CD4-positive, alpha-beta T cell treated with Interleukin-12 subunit alpha and Interleukin-12 subunit beta, for 1 hour (primary cell): ENCODE measurements at places on chromosomes 16 and 17.
A peak's percentile ranks its signal among the peaks of the same experiment; 100 is the strongest.

DNA sequence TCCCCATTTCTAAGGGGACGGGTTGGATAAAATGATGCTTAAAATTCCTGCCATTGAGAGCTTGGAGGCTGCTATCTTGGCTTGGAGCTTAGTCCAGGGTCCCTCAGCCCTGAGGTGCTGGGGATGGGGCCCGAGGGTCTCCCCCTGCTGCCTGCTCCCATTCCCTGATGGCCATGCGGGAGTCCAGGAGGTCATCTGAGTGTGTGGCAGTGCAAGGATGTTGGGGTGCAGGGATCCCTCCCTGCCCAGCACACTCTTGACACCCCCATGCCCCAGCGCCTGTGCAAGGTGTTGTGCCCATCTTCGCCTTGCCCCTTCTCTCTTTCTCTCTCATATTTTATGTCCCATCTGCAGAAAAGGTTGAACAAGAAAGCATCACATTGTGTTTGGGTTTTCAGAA, 90.4 kb downstream of the IRF8 start:
- no peak for DNase-seq

DNA sequence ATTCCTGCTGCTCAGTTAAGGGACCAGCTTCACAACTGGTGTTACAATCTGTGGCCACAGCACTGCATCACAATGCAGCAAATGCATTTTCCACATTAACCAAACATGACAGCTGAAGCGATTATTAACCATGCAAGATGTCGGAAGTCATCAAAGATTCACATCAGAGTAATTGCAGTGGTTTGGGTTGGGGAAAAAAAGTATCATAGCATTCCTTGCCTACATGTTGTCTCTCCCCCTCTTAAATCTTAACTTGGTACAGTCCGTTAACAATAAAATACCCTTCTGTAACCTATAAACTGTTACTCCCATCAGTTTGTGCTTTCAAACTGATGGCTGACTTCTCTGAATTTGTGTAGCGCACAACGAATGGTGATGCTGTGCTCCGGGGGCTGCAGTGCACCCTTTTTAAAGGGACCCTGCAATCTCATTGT, 51.6 kb downstream of the NUP93 start:
- DNase-seq: no peak

DNA sequence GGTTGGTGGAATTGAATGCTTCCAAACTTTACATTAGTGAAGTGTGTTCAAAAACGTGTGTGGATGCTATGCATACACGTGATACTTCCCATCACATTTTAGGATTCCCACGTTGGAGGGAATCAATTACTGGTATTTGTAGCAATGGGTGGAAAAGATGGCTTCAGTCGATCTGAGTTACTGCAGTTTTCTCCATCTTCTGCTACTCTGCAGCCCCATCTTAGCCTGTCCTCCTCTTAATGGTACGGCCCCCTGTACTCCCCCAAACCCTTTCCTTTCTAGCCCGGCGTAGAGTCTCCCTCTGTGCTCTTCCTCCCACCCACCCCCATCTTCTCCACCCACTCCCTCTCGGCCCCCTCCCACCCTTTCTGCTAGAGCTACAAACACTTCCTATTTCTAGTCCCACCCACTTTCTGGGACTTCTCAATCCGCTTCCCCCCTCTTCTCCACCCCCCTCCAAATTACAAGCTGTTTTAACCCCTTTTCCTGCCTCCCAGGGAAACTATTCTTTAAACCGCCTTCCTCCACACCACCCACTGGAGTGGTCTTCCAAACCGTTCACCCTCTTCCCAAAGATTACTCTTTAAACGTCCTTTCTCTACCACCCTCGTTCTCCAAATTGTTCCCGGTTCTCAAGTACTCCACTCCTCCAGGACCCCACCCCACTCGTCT, 1.1 kb downstream of the CHTF8 start:
- peak; percentile 25 for DNase-seq

DNA sequence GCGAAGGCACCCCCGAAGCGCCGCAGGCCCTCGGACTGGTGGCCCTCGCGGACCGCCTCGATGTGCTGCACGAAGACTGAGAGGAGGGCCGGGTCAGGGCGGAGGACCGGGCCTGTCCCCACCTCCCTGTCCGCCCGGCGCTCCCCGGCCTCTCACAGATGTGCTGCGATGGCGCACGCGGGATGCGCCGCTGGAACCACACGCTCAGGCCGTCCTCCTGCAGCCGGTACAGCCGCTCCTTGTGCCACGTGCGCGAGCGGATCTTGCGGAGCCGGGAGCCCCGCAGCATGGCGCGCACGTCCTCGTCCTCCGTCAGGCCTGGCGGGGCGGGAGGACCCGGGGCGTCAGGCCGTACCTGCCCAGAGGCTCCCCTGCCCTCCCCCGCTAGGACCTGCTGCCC, 11.3 kb downstream of the PLCD3 start:
- no peak for DNase-seq

GRCh38 chr16:56451753-56452689, 667 bp downstream of the OGFOD1 start:
- peak; percentile 5 for DNase-seq

GRCh38 chr17:31060791-31061550, 33.8 kb upstream of the NF1 start:
- DNase-seq: no peak

DNA sequence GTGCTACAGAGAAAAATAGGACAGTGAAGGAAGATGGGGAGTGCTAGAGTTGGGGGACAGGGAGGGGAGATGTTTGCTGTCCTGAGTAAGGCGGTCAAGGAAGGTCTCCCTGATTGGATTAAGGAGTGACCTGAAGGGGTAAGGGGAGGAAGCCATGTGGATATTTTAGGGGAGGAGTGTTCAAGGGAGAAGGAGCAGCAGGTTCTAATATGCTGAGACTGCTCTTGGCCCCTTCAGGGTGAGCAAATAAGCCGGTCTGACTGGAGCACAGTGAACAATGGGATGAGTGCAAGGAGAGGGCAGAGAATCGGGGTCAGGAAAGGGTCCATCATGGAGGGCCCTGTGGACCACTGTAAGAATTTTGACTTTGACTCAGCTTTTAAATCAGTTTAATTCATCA, 188.8 kb downstream of the IRX3 start:
- no peak for DNase-seq

GRCh38 chr16:56669005-56669839, at the start of gene MT1H:
TSS of gene MT1H (plus strand) at chr16:56669814. CDS start at chr16:56669885, 71 bp downstream.
- no peak for DNase-seq

DNA sequence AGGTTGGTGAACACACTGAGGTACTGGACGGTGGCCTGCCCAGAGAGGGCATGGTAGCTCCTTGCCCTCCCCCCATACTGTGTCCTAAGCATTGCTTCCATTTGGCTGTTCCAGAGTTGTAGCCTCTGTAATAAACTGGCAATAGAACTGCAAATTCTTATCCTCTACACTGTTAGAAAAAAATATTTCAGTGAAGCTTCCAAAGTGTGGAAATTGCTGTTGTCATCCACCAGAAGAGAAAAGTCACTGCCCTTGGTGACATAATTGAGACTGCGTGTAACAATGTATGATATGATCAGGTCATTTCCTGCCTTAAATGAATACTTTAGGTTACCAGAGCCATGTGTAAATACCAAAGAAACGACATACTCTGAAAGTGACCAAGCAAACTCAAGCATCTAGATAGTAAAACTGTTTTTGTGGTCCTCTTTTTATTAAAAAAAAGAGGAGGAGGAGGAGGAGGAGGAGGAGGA, 65.9 kb downstream of the CEP95 start:
- DNase-seq: peak; percentile 11

- DNase-seq: no peak
Measured at GRCh38 chr16:78386557-78387324, 287.3 kb downstream of the WWOX start.
